ENCODE measurements at places on chromosomes 13 and 19.

DNA sequence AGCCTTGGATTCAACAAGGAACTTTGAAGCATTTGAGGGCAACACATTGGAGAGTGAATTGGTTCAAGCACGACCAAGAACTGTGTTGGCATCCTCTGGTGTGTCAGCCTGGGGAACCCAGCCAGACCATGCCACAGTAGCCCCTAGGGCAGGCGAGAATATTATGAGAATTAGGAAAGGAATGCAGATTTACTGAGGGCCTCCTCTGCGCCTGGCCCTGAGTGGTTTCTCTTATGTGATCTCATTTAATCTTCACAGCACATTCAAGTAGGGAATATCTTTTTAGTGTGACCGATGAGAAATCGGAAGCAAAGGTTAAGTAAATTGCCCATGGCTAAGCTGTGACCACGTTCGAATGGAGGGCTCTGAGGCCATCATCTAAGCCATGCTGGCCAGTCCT lies 15.3 kb upstream of the ERICH6B start:
- no peak for DNase-seq

DNA sequence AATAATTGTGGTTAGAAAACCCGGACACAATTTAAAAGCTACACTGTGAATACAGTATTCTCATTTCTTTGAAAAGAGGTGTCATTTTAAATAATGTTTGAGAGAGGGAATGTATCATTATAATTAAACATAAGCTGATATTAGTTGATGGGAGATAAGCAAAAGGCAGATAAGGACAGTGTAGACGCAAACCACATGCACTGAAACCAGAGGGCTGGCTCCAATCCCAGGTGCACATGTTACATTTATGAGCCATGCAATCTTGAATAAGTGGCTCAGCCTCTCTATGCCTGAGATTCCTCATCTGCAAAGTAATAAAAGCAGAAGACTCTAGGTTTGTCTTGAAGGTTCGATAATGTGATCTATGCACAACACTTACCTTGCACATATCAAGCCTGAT lies 238.7 kb downstream of the EFNB2 start:
- no peak for DNase-seq

- DNase-seq = no peak
Measured at GRCh38 chr19:40129425-40129824, 38.7 kb upstream of the ZNF780A start.

GRCh38 chr19:43409415-43409814 lies 5.3 kb upstream of the TEX101 start:
- no peak for DNase-seq

GRCh38 chr13:23806874-23807526 lies 82.2 kb downstream of the MIPEP start:
- no peak for DNase-seq

GRCh38 chr13:27125357-27126282 lies 46.0 kb downstream of the USP12 start:
- no peak for DNase-seq

DNA sequence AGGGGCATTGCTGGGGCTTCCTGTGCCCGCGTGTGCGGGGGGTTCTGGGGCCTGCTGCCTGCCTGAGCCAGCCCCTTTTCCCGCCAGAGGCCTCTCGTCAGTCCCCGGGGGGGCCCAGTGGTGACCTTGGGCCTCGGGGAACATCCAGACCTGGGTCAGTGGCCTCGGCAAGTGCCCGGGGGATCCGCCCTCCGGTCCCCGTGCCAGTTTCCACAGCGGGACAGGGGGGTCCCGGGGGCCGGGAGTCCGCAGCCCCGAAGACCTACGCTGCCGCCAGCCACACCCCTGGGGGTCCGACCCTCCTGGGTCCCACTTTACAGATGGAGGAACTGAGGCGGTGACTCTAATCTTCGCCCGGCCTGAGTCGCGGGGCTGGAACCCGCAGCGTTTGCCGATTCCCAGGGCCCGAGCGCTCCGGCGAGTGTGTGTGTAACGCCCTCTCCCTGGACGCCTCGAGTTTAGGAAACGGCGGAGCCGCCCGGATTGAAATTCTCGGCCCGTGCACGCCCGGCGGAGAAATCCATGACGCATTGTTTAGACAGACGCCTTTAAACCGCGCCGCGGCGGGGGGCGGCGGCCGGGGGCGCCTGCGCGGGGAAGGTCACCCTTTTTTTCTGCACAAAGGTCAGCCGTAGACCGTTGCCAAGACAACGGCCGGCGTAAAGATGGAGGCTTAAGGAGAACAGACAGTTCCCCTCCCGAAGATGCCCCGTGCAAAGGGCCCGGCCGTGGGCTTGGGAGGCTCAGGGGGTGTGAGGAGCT lies 39.3 kb downstream of the EFNA2 start:
- peak; percentile 52 for DNase-seq

- DNase-seq = no peak
Measured at GRCh38 chr13:111286162-111286561, 34.3 kb upstream of the TEX29 start.

DNA sequence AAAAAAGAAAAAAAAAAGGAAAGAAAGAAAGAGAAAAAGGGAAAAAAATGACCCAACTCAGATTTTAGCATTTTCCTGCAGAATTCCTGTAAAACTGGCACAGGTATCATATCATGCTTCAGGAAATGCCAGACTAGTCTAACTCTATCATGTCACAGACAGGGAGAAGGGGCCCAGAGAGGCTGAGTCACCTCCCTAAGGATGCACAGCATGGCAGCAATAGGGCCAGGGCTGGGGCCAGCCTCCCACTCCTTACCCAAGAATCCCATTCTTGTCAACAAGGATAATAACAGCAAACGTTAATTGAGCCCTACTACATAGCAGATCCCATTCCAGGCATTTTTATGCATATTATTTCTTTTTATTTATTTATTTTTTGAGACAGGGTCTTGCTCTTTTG lies 8.5 kb downstream of the GPR4 start:
- DNase-seq = no peak
